NCI-H187 treated with DMSO at 0.1 percent for 48 hours (cell line): ENCODE measurements at places on chromosomes 16 and 17.

DNA sequence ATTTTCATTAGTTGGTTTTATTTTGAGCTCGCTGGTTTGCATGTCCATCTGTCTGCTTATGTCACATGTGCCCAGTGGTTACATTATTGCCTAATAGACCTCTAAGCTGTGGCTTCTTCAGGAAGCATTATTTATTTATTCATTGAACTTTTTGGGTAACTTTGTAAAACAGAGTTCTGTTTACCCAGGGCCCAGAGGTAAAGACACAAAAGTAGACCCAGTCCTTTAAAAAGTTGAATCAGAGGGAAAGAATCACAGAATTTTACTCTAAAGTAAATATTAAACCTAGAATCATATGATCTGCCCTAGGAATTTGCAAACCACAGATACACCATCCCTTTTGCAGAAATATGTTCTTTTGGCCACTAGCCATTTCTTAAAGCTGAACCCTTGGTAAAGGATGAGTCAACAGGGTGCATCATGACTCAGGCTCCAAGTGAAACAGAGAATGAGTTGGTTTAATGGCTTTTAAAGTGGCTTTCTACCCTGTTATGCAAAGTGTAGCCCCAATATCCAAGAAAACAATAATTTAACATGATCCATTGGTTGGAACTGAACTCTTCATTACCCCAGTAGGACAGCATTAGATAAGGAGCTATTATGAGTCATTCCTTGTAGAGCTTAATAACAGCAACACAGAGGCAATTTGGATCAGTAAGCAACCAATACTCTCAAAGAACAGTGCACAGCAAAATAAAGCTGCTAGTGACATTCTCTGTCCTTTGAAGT, 236.3 kb downstream of the KCNJ2 start:
- no peak for DNase-seq

DNA sequence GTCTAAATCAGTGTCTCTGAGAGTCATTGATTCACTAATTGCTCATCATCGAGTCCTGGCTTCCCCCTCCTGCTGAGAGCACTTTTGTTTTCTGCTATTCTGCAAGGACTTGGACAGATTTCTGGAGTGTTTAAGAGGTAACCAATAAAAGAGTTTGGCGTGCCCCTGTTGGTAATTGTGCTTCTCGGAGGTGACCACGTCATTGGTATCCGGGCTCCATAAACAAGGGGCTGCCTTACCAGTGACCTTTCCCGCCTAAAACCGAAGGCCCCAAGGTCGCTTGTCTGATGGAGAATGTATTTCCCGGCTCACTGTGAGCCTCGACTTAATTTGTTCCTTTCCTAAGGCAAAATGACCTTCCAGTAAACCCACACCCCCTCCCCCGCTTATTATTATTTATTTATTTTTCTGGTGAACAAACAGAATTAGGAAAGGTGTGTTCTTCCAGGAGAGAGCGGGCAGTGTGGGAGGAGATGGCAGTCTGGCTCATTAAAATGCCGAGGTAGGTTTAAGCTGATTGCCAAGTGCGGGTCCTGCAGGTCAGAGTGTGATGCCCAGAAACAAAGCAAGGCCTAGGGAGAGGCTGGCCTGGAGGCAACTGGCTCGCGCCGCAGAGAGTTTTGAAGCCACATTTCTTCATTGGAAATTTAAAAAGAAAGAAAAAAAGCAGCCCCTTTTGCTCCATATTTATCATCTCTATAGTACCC, 30.2 kb downstream of the MSI2 start:
- DNase-seq: no peak

DNA sequence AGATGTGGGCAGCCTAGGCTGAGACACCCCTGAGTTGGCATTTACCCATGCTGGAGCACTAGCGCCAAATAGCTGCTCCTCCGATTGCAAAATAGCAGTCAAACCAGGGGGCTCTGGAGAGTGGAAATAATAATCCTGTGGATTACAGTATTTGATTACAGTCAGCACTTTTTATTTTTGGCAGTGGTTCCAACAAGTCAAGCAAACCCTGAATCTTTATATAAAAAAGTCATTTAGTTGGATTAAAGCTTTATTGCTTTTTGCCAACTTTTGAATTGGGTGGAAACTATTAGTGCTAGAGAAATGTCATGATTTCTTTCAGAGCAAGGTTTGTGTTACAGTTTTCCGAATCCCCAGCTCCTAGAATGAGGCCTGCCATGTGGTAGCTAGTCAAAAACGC, 99.3 kb upstream of the FAM20A start:
- no peak for DNase-seq

- no peak for DNase-seq
Measured at GRCh38 chr17:1590029-1590746, 27.6 kb upstream of the PITPNA start.

DNA sequence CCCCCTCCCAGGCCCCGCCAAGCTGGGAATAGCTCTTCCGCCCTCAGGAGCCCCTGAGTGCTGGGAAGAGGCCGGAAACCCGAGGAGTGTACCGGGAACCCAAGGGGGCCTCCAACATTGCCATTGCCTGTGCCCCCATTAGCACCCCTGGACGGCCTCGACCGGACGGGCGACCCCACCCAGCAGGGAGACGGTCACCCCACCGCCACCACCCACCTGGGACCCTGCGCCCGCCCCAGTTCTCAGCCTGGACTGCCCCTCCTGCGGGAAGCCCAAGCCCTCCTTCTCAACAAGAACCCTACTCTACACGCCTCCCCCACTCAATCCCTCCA, 2.0 kb downstream of the CARHSP1 start:
- no peak for DNase-seq

DNA sequence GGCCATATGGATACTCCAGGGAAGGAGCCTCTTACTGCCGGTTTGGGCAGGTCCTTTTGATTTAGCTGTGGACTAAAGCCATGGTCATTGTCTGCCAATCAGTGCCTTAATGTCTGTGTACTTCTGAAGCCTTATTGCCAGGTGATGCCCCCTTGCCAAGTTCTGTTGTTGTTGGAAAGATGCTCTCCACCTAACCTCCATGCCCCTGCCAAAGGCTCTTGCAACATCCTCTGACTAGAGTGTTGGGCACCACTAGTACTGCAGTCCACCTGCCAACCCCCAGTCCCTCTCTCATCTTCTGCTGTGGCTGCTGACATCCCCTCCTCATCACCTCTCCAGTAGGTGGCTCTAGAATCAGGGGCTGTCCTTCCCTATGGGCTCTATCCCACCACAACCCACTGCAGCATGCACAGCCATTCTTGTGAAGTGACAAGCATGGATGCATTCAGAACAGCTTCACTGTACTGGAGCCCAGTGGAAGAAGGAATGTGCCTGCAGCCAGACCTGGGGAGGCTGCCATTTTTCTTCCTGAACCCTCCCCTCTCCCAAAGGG, 375.3 kb upstream of the CDH5 start:
- no peak for DNase-seq

- DNase-seq: no peak
Measured at GRCh38 chr17:56641373-56641772, 47.9 kb downstream of the NOG start.

DNA sequence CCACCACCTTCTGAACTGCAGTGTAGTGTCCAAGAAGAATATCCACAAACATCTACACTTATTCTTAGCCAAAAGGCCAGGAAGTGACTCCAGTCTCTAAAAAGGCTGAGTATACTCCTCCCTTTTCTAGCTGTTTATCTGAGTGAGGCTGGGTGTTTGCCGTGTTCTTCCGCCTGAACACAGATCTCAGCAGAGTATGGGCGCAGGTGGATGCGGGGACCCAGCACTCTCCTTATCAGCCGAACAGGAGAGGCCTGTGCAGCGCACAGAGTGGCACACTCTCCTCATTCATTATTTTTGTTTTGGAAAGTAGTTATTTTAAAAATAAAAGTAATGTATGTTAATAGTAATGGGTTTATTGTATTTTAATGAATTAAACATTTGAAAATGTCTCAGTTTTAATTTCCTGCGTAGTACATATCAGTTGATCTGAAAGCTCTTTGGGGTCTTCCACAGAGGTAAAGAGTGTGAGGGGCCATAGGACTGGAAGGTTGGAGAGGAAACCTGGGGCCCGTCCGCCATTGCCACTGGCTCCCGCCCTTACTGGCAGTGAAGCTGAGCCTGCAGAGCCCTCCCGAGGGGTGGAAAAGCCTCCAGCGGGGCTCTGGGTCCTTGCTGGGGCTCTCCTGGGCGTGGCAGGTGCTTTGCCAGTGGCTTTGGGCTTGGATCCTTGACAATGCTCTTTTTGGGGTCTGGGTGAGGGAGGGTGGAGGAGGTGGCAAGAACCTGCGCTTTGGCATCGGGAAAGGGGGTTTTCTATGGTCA, 53.8 kb downstream of the PDPK1 start:
- no peak for DNase-seq
